Femur (tissue), 1 donor: ENCODE measurements at places on chromosomes 11 and 22.

DNA sequence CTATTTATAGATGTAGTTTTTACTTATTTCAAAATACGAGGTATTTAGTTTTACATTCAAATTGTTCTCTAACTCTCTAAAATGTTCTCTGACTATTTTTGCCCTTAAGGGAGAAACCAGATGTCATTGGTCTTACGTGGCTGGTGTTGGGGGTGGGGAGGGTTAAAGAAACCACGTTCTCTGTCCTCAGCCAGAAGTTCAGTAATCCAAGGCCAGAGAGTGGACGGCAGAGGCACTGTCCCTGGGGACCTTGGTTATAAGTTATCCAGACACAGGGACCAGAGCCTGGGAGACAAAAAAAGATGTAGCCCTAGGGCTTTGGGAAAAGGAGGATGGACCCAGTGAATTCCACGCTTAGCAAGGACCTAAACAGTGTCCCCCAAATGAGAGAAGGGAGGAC lies 706 bp upstream of the OR51E1 start:
- DNase-seq, result peak; percentile 31

DNA sequence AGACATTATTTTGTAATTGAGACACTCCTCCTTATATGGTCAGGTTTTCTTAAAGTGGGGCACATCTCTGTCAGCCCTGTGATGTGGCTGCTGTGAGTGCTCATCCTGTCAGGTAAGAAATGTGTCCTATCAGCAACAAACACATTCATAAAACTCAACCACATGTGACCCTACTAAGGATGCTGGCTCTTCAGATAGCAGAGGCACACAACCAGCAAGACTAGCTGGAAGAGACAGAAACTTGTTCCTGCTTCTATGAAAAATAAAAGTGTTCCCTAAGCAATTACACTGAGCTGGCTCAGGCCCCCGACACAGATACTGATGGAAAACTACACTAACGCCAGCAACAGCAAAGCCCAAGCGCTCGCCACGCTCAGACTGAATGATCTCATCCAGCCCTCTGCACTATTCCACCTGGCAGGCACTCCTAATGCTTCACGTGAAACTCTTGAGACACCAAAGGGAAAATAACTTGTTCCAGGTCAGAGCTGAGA lies 49.8 kb upstream of the CYP2D6 start:
- DNase-seq, result peak; percentile 82

DNA sequence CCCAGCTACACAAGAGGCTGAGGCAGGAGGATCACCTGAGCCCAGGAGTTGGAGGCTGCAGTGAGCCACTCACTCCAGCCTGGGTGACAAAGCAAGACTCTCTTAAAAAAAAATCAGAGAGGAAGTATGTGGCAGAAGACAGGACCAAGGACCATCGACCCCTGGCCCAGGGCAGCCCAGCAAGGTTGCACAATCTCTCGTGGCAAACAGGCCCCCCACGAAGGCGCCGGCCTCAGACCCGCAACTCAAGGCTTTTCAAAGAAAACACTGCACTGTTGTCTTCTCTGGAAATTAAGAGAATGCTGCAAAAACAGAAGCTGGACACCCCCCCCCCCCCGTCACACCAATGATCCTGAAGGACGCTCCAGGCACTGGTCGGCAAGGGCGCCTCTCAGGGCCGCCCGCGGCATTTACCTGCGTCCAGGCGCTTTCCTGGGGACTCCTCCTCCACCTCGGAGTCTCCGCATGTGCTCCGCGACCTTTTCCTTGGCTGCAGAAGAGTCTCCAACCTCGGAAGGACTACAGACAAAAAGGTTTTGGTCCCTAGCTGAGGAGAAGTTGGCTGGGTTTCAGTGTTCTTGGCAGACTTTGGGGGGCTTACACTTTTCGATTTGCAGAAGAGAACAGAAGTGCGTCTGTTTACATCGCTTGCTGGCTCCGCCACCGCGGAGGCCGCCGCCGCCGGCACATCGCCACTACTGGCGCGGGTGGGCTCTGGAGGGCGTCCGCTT lies 40.5 kb downstream of the BRD1 start:
- DNase-seq, result no peak

GRCh38 chr11:34478845-34479663 lies 34.5 kb downstream of the ELF5 start:
- DNase-seq, result no peak

DNA sequence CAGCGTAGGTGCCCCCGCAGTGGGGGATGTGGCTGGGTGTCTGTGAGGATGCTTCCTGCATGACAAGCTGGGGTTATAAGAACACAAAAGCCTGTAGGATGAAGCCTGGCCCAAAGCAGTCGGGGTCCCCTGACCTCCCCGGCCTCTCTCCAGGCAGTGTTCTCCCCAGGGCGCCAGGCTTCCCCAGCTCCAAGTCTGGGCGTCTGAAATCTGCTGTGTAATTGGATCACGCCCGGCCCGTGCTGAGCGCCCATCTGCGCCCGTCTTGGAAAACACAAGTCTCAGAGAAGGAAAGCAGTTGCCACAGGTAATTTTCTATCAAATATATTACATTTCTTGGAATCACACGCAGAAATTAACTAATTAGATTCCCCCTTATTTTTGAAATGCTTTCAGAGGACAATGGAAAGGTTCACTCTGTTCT lies 233.3 kb downstream of the CTTN start:
- DNase-seq, result no peak

DNA sequence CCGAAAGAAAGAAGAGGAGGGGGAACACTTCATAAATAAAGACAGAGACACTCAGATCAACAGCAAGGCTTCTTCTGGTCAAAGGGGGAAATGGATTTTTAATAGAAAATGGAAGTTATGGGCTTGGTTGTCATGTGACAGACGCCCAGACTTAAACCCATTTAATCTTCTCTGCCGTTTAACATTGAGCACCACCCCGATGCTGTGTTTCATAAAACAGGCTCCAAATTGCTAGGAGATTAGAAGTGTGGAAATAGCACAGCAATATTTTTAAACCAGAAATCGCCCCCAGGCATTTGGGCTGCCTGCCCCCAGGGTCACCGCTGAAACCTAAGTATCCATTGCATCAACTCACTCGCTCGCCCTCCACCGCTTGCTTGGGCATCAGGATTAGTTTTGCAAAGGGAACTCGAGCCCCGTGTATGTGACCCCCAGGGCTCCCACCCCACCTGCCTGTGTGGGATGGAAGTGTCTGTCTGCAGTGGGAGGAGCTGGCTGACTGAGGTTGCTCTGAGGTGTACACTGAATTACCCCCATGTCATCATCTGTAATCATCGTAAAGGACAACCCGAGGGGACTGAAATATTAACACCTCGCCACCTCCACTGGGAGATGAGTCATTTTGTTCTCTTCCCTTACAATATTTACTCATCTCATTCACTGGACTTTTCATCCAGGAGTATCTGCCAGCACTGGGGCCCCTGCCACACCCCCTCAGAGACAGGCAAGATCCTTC lies 10.7 kb downstream of the DSCAML1 start:
- no peak for DNase-seq

DNA sequence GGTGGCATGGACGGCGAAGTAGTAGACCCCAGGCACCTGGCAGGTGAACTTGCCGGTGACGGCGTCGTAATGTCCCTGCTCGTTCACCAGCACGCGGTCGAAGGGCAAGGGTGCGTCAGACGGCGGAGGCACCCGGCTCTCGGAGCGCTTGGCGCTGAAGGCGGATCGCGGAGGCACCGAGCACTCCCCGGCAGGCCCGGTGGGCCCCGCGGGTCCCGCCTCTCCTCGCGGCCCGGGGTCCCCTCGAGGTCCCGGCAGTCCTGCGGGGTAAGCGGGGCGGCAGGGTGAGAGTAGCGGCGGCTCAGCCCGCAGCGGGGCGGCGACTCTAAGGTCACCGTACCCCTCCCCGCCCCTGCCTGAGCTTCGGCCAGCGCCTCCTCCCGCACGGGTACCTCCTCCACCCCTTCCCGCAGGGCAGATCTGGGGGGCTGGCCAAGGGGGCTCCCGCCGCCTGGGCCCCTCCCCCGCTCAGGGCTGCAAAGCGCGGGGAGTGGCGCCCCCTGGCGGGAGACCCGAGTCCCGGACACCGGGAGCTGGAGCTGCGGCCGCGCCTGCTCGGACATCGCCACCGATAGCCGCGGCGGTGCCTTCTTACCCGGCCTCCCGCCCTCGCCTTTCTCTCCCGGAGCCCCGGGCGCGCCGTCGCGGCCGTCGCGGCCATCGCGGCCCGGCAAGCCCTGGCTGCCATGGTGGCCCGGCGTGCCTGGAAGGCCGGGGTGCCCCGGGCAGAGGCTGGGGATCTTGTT lies 921 bp downstream of the C1QTNF5 start:
- peak; percentile 84 for DNase-seq

GRCh38 chr11:44333271-44334218 lies 23.6 kb upstream of the ALX4 start:
- no peak for DNase-seq
